Inflammatory macrophage treated with lipopolysaccharide for 4 hours (primary cell): ENCODE measurements at places on chromosomes 7 and 10.
A peak's percentile ranks its signal among the peaks of the same experiment; 100 is the strongest.

- DNase-seq, result peak; percentile 39
Measured at GRCh38 chr7:15720849-15721471, 34.5 kb upstream of the MEOX2 start.

DNA sequence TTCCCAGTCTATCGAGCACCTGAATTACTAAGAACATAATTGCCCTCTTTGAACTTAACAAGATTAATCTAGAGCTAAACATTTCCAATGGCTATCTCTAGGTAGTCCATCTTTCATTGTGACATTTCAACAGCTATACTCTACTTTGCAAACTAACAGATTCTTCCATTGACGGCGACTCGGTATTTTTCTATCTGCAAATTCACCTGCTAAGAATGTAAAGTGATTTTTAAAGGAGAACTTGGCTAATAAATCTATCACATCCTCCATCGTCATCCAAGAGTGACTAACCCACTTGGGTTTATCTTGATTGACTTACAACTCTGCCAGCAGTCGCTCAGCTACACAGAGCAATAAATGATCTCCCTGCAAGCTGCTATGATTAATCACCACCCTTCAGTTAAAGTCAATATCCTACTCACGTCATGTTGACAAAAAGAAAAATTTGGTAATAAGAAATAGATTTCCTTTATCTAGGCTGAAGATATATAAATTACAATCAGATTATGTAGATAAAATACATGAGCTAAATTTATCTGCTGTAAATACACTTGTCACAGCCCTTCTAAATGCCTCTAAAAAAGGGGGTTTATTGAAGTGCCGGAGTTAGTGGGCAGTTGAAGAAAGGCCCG is 99.5 kb downstream of the SFMBT2 start:
- no peak for DNase-seq

- DNase-seq, result peak; percentile 80
Measured at GRCh38 chr10:49356944-49357343, 38.9 kb downstream of the DRGX start.

- DNase-seq, result no peak
Measured at GRCh38 chr7:140678816-140679130, 6.0 kb downstream of the ADCK2 start.

- DNase-seq, result no peak
Measured at GRCh38 chr10:131848741-131849590, 51.8 kb upstream of the PPP2R2D start.

GRCh38 chr7:14583518-14583917 is 319.0 kb downstream of the DGKB start:
- no peak for DNase-seq

- no peak for DNase-seq
Measured at GRCh38 chr7:157621131-157621681, 284.4 kb downstream of the DNAJB6 start.

DNA sequence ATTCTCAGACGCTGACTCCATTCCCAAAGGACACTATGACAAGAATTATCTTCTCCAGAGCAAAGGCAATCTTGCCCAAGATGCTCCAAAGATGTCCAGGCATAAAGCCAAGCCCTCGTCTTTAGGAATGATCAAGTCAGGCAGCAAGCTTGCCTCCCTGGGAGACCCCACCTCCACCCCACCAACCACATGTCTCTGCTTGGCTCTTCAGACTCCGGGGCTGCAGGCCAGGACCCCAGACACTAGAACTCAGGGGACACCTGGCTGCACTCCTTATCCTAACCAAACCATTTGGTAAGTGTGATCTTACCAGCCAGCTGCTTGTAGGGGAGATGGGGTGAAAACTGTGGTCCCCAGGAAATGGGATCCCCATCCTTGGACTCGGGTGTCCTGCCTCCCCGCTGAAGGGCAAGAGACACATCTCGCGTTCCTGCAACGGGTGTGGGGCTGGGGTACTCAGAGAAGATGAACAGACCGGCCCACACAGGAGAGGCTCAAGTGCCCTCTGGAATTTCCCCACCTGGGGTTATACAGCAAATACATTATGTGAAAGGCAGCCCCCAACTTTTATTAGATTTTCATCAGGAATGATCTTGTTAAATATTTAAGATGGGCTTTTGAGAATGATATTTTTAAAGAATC is 55.7 kb downstream of the INSIG1 start:
- DNase-seq, result no peak

DNA sequence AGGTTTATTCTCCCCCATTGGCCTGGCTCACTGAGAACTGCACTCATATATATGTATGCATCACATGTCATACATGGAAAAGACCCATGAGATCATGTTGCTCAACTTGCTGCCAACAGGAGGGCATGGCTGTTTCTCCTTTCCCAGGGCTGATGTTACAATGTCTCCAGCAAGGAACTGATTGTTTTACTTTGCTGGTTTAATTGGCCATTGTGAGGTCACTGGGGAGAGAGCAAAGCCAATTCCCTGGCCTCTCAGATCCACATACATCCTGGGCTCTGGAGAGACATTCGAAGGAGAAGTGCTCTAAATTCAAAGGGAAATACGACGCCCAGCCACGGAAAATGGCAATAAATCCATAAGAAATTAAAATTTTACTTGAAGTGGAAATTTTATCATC is 287.8 kb downstream of the WDR11 start:
- no peak for DNase-seq

GRCh38 chr7:137958470-137959431 is 43.1 kb downstream of the CREB3L2 start:
- peak; percentile 59 for DNase-seq

GRCh38 chr7:36186359-36187121 is 33.5 kb downstream of the EEPD1 start:
- DNase-seq, result no peak

DNA sequence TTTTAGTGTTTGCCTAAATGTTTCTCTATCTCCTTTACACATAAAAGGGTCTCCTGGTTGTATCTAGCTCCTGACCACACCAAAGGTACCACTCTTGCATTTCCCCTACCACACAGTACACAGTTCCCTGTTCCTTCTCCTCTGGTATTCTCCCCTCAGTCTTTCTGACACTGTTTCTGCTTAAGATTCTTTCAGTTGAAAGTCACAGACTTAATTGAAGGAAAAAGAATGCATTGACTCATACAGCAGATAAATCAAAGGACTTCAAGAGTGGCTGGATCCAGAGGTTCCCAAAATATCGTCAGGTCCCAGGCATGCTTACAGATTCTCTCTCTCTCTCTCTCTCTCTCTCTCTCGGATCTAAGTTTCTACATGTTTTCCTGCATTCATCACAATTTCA is 185.6 kb upstream of the LRGUK start:
- DNase-seq, result no peak

GRCh38 chr10:14617852-14618251 is 156.8 kb downstream of the FAM107B start:
- DNase-seq, result peak; percentile 96

GRCh38 chr10:22436526-22436892 is 91.2 kb downstream of the SPAG6 start:
- peak; percentile 34 for DNase-seq

DNA sequence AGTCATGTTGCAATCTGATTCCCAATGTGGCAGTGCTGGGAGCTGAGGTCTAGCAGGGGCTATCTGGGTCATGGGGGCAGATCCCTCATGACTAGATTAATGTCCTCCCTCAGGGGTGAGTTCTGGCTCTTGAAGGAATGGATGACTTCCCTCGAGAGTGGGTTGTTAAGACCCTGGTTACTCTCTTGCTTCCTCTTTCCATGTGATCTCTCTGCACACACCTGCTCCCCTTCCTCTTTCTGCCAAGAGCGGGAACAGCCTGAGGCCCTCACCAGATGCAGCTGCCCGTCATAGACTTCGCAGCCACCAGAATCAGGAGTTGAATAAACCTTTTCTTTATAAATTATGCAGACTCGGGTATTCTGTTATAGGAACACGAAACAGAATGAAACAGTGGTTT is 37.8 kb downstream of the SFMBT2 start:
- DNase-seq, result no peak

DNA sequence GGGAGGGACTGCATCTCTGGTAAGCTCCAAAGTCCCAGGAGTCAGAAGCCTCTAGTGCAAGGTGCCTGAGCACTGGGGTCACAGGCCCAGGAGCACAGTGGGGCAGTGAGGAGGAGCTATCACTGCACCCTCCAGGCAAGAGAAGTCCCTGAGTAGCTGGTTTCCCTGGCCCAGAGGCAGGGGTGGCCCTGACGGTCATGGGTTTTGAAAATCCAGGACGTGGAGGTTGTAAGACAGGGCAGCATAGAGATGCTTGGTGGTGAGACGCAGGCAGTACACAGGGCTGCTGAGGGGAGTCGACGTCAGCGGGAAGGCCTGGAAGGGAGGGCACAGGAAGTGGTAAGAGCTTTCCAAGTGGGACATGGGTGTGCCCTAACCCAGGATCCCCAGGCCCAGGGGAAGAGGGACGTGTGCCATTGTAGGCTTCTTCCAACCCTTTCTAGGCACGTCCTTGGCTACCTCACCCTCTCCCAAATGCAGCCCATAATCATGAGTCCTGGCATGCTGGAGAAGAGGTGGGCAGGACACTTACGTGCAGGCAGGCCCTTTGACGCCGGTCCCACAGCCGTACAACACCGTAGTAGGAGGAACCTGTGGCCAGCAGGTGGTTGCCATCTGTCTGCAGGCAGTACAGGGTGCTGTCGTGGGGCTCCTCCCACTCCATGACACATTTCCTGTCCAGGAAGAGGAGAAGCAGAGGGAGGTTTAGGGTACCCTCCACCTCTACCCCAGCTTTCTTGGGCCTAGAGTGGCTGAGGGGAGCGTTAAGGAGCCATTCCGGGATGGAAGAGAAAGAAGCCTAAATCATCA is 23.2 kb downstream of the DPCD start:
- DNase-seq, result no peak

DNA sequence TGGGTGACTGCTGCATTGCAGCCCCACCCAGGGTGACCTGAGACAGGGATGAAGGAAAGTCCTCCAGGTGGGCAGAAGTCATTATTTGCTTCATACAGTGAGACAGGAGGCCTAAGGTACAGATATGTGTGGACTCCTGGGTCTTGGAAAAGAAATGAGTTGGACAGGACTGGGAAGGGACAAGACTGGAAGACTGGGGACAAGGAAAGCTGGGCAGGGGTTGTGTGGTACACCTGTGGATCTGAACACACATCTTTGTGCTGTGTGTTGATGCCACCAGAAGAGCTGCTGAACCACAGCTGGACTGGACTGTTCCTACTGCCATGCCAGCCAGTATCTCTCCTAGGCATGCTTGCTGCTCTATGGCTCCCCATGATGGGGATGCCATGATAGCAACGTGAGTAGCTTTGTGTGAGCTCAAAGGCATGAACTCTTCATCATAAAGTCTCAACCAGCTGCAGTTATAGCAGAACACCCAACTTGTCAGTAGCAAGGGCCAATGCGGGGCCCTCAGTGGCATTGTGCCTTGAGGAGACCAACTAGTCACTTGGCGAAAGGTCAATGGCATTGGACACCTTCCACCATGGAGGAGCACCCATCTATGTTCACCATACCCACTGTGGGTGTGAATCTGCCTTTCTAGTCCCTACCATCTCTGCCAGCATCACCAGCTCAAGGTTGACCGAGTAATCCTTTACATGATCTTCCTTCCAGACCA is 76.0 kb upstream of the GRB10 start:
- DNase-seq, result no peak

DNA sequence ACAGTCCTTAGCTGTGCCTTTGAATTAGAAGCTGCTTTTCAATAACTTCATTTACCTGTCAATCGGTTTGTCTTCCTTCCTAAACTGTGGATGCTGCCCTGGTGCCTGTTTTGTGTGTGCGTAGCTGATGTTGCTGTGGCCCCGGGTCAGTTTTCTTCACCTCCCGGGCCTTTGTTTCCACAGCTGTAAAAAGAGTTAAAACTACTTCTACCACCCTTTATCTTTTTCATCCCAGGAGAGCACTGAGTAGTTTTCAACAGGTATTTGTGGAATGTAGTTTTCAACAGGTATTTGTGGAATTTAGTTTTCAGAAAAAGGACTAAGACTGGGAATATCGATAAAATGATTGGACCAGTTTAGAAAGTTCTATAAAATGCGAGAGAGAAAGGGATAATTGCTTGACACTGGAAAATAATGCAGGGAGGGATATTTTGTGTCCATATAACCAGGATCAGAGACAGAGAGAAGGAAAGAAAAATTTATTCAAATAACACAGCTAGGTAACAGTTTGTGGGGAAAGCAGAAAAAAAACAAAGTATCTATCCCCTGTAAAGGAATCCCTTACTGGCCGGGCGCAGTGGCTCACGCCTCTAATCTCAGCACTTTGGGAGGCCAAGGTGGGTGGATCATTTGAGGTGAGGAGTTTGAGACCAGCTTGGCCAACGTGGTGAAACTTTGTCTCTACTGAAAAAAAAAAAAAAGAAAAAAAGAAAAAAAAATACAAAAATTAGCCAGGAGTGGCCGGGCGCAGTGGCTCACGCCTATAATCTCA is 15.9 kb upstream of the IGF2BP3 start:
- no peak for DNase-seq

GRCh38 chr7:2022021-2022409 is 210.7 kb downstream of the MAD1L1 start:
- no peak for DNase-seq

DNA sequence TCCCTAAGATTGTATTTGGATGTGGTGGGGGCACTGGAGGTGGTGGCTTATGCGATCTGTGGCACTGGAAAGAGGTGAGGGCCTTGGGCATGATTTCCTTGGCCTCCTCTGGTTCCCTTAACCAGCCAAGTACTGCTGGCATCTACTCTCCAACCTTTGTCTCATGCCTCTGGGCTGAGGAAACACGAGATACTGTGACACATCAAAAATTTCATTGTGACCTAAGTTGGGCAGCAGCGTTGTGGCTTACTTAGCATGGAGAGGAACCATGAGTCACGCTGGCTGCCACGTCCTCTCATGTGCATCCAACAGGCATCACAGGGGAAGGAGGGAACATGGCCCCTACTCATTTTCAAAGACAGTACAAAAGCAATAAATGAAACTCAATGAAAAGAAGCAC is 29.7 kb upstream of the GSDME start:
- DNase-seq, result peak; percentile 100

DNA sequence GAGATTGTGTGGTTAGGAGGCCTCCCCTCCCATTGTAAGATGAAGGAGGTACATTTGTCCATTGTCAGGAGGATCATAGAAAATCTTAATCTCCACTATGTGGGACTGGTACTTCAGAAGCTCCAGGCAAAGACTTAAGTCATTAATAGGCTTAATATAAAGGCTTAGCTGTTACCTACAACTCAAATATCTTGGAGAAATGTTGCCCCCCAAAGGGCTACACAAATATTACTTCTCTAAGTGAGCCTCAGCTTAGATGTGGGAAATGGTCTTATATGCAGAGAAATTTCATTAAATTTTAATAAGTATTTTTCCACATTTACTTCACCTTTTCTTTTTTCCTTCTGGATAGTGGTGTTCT is 27.2 kb downstream of the TAS2R41 start:
- DNase-seq, result peak; percentile 30

DNA sequence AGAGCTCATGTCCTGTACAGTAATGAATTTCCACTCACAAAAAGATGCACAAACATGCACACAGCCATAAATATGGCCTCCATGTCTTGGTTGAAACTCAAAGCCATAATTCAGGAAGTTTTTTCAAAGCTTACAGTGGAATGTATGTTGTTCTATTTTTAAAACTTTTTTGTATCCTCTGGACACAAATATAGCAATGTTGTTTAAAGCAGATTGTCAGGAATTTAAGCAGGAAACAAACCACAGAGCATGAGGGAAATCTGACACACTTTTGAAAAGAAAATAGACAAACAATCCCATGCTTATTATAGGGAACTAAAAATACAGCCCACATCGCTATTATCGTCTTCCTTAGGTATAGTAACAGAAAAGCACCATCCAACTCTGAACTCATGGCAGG is 21.5 kb downstream of the LRRN3 start:
- DNase-seq, result no peak
